ENCODE measurements at places on chromosomes 1 and 21.
A peak's percentile ranks its signal among the peaks of the same experiment; 100 is the strongest.

DNA sequence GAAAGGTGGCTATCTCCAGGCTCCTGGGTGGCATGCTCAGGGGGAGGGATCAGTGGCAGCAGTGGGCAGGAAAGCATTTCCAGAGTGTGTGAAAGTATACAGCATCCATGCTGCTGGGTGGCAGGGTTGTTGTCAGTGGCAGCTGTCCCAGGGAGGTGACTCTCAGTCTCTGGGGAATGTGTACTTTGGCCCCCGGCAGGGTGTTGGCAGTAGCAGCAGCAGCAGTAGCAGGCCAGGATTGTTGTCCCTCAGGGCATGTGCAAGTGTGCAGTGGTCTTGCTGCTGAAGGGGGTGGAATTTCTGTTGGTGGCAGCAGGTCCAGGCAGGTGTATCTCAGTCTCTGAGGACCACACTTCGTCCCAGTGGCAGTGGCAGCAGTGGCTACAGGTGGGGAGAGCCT lies 71.7 kb upstream of the GUCA2B start:
- no peak for DNase-seq

- DNase-seq: no peak
These were observed 50.0 kb upstream of the DMRTB1 start for GRCh38 chr1:53409233-53409632.

GRCh38 chr1:14887764-14888350 lies 265.7 kb upstream of the TMEM51 start:
- no peak for DNase-seq

- peak; percentile 87 for DNase-seq
These were observed 17.7 kb downstream of the NFYC start for GRCh38 chr1:40709100-40709801.

DNA sequence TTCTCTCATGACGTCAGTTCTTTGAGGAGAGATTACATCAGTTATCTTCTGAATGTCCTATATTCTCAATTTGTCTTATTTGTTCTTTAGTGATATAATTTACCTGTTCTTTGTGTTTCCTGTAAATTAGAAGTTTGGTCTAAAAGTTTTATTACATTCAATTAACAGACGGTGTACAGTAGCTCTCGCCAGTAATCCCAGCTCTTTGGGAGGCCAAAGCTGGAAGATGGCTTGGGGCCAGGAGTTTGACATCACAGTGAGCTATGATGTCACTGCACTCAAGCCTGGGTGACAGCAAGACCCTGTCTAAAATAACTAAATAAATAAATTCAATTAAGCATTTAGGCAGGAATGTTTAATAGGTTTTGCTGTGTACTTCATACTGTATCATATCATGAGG lies 25.3 kb upstream of the IPP start:
- no peak for DNase-seq

- no peak for DNase-seq
These were observed 3.9 kb downstream of the EPHA8 start for GRCh38 chr1:22567197-22567596.

DNA sequence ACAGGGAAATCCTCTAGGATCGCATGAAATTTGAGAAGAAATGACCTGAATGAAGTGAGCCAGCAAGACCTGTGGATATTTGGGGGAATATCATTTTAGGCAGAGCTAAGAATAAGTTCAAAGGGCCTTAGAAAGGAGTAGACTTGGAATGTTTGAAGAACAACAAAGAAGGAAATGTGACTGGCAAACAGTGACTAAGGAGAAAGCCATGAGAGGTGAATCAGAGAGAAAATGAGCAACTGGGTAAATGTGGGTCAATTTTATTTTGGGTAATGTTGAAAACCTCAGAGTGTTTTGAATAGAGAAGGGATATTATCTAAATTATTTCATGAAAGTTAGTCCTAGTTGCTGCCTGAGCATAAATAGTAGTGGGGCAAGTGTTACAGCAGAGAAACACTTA lies 672.8 kb downstream of the LMO4 start:
- DNase-seq: no peak

DNA sequence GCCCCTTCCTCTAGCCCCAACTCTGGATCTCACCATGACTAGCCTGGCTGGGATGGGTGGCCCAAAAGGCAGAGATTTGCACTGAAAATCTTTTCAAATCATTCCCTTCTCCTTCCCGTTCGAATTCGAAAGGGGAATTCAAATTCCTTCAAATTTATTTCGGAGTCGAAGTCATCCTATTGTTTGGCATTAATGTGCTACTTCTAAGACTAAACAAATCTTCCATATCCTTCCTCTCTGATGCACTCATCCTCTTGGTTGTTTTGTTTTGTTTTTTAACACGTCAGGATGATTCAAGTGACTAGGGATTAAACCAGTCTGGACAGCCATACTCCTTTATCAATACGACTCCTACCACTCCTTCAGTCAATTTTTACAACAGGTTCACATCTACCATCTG lies 95.5 kb upstream of the SGIP1 start:
- DNase-seq: no peak

DNA sequence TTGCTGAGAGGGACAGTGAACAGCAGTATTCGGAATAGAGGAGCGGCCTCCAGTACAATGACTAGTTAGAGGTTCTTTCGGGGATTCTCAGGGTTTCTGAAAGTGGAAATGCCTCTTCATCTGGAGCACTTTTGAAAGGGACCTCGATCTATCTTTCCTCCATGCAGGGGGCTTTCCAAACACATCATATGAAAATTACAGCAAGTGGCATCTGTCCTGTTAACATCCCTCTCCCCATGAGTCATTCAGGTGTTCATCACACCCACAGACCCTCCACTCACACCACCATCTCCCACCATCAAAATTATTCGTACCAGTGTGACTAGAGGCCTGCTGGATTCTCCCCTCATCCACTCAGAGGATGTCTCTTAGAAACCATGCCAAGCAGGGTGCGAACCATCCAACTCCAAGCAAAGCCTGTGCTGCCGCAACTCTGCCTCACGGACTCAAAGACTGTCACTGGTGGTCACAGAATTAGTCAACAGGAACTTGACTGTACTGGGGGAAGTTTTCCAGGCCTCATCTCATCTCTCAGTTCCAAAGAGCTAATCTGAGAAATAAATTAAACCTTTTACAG lies 211.1 kb downstream of the MRPL39 start:
- DNase-seq: peak; percentile 16

- DNase-seq: no peak
These were observed 41.3 kb downstream of the DYRK1A start for GRCh38 chr21:37407719-37408420.

- peak; percentile 88 for DNase-seq
These were observed 8.0 kb upstream of the TNFRSF14 start for GRCh38 chr1:2548068-2548589.

DNA sequence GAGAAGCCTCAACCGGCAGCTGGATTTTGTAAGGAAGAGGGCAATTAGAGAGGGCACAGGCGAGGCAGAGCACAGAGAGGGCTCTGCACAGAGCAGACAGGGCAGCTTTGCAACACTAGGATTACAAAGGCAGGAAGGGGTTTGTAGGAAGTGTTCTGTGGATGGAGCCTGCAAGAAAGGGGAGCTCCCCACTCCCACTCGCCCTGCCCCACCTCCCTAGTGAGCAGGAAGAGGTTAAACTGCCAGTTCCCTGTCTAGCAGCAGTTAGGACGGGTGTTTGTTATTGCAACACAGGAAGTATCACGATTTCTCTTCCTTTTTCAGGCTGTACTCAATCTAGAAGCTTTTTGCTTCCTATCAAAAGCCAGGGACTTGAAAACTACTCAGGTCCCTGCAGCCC lies 63.3 kb upstream of the LRRC8D start:
- peak; percentile 52 for DNase-seq

DNA sequence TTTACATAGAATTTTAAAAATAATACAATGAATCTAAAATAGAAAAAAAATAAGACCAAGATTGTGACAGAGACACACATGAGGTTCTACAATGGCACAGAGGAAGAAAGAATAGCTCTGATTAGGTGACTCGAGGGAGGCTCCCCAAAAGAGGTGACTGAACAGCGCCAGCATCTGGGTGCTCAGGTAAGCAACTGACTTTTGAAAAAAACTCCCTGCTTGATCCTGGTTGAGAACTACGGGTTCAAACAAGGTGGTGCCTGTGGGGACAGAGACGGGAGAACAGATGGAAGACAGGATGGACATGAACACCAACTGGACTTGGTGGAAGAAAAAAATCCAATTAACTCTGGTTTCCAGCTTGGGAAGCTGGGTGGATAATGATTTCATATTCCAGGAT lies 22.5 kb downstream of the BATF3 start:
- no peak for DNase-seq

GRCh38 chr1:37808369-37809319 lies 636 bp upstream of the YRDC start:
- no peak for DNase-seq

- no peak for DNase-seq
These were observed 506 bp upstream of the SRP9 start for GRCh38 chr1:225777058-225777582.

GRCh38 chr1:65026235-65026634 lies 59.9 kb upstream of the JAK1 start:
- DNase-seq: no peak

GRCh38 chr21:45454060-45454925 lies 49.3 kb downstream of the COL18A1 start:
- DNase-seq: no peak

DNA sequence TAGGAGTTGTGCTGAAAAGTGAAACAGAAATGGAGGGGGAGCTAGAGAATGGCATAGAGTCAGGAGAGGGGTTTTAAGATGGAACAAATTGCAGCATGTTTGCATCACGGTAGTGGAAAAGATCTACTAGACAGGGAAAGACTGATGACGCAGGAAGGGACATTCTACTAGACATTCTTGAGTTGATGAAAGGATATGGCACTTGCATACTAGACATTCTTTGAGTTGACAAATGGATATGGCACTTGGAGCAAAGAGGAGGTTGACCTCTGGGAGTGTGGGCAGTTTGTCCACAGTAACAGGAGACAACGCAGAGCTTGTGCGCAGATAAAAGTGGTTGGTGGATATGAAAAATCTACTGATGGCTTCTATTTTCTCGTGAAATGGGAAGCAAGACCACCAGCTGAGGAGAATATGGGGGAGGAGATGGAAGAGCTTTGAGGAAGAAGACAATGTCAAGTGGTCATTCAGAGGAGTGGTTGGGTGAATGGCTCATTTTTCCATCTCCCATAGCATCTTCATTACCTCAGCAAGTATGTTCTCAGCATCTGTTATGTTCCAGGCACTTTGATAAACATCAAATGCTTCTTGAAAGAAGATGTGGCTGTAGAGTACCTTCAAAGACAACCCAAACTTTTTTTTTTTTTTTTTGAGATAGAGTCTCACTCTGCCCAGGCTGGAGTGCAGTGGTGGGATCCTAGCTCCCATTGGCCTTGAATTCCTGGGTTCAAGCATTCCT lies 2.4 kb upstream of the CTPS1 start:
- no peak for DNase-seq

DNA sequence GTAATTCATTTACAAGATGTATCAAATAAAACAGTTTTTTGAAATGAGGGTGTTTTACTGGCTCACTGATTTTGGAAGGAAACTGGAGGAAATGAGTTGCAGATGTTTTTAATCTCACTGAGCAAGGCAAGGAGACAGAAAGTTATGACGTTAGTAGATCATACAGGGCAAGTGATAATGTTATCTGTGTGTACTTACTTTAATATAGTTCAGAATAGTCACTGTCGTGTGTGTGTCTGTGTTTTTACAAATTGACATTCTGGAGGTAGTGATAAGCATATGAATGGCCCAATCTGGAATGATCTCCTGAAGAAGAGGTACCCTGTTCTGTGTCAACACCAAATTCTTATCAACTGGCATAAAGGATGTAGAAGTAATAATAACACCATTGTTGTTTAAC lies 1.9 kb upstream of the GBP4 start:
- DNase-seq: peak; percentile 44

- no peak for DNase-seq
These were observed 48.4 kb downstream of the ADAMTS5 start for GRCh38 chr21:26918323-26919079.

DNA sequence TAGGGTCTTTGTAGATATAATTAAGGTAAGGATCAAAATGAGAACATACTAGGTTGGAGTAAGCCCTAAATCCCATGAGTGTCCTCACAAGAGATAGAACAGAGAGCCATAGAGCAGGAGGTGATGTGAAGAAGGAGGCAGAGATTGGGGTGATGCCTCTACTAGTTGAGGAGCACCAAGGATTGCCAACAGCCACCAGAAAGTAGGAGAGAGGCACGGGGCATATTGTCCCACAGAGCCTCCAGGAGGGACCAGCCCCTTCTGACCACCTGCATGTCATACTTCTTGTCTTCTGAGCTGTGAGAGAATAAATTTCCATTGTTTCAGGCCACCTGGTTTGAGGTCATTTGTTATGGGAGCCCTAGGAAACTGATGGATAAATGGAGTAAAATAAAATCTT lies 363.3 kb downstream of the RPS6KC1 start:
- DNase-seq: no peak

GRCh38 chr1:93471911-93472310 lies 24.0 kb downstream of the FNBP1L start:
- DNase-seq: no peak

DNA sequence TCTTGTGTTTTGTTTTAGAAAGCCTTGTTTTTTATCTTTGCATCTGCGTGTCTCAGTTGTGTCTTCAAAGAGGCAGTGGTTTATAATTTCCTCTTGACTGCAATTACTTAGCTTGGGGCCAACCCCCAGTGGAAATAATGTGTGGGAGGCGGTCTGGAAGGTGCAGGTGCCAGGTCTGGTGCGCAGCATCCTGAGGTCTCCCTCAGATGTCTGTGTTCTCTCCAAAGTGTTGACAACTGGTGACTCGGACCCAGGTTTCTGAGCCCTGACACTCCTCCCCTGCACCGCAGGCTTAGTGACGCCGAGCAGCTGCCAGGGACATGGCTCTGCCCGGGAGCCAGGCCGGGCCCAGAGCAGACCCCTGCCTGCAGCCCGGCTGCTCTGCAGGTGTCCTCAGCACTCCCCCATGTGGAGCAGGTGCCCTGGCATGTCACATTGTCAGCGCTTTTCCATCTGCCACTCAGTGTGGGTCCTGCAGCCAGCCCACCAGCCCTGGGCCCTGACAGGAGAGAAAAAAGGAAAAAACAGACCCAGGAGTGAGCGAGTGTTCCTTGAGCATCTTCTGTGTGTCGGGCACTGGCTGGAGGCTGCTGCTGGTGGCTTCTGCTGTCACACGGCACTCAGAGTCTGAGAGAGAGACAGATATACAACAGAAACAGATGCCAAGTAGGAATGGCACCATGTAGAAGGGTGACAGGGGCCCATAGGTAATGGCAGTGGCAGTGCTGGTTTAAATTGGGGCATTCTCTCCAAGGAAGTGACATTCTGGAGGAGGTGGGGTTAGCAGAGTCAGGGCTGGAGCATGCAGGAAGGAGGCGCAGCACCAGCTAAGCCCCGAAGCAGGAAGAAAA lies 24.8 kb upstream of the SELENON start:
- DNase-seq: peak; percentile 84

DNA sequence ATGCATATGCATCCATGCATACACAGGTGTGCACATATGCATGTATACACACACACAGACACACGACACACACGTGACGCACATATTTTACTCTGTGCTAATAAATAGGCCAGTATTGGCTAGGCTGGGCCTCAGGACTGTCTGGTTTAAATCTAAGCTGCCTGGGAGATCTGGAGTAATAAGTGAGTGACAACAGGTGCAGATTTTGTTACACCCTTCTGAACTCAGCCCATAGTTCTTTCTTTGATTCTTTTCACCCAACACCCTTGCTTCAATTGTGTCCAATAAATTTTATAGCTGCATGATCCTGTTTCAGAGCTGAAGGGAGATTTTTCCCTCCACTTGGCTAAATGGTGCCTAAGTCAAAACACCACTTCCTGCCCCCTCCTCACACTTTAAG lies 132.8 kb downstream of the FGGY start:
- no peak for DNase-seq

GRCh38 chr1:75053207-75053606 lies 81.0 kb upstream of the LHX8 start:
- DNase-seq: no peak

All from CD4-positive, alpha-beta T cell treated with Interleukin-10 for 1 hour (primary cell).